ENCODE measurements at places on chromosomes 16 and 17.

DNA sequence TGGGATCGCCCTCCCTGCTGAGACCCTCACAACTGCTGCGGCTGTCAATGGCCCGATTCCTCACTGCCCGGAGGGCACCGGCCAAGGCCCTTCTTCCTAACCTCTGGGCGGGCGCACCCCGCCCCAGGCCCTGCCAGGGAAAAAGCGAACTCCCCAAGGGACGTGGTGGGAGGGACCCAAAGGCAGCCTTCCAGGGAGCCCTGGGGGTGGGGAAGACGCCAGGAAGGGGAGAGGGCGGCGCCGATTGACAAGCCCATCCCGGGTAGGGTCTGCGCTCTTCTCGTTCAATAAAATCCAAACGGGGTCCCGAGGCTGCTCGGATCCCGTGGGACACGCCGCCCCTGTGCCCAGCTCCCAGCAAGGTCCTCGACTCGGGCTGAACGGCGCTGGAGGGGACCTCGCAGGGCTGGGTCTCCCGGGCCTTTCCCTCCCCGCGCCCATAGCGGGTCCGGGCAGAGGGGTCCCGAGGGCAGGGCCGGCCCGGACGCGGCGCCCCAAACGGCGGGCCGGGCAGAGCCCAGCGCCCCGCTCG is 416 bp downstream of the KIFC3 start:
- peak; percentile 36 for DNase-seq

- no peak for DNase-seq
Measured at GRCh38 chr17:80318166-80318565, 57.5 kb downstream of the RNF213 start.

- DNase-seq, result no peak
Measured at GRCh38 chr16:29663807-29664090, 702 bp downstream of the SPN start.

- no peak for DNase-seq
Measured at GRCh38 chr17:41678411-41678906, 10.2 kb upstream of the EIF1 start.
